Activated B cell treated with CpG ODN at 0.5 μM for 24 hours (primary cell): ENCODE measurements at places on chromosomes 13 and 19. TPM values are rescaled to one million over a fixed set of nuclear protein-coding genes. Genes with fewer than 3 reads are reported as not detected.
A peak's percentile ranks its signal among the peaks of the same experiment; 100 is the strongest.

MBD3L3 gene
- not detected in 2 replicates for total RNA-seq

CCNA1 gene
- 0.20 and 0.32 TPM in 2 replicates for total RNA-seq

SMIM17 gene
- not detected in 2 replicates for total RNA-seq

C19orf81 gene
- total RNA-seq: 0.69 TPM in 1 of 2 replicates, not detected in the other

CPB2 gene
- not detected in 2 replicates for total RNA-seq

ZNF443 gene
- total RNA-seq: 3.5 and 3.6 TPM in 2 replicates

TEX29 gene
- 0.35 and 0.54 TPM in 2 replicates for total RNA-seq

OR10H1 gene
- 0.05 TPM in 1 of 2 replicates, not detected in the other for total RNA-seq

GPC6 gene
- total RNA-seq: not detected in 2 replicates

SIAH3 gene
- total RNA-seq: not detected in 2 replicates

GRCh38 chr19:13012390-13012689 lies 17.1 kb downstream of the NFIX start:
- peaks cover 41% of the 10 kb centered on the region for H3K4me1 ChIP-seq
- no peaks in the 10 kb centered on the region for H3K36me3 ChIP-seq
- DNase-seq: no peak
- H3K27me3 ChIP-seq: peaks cover 60% of the 10 kb centered on the region
- no peak overlapping the region for H3K27ac ChIP-seq

- no peaks in the 10 kb centered on the region for H3K27me3 ChIP-seq
- H3K4me1 ChIP-seq: peaks cover 40% of the 10 kb centered on the region
- no peak overlapping the region for H3K4me3 ChIP-seq
- no peak overlapping the region for H3K27ac ChIP-seq
Measured at GRCh38 chr19:42276821-42277220, 7.8 kb downstream of the CIC start.

DNA sequence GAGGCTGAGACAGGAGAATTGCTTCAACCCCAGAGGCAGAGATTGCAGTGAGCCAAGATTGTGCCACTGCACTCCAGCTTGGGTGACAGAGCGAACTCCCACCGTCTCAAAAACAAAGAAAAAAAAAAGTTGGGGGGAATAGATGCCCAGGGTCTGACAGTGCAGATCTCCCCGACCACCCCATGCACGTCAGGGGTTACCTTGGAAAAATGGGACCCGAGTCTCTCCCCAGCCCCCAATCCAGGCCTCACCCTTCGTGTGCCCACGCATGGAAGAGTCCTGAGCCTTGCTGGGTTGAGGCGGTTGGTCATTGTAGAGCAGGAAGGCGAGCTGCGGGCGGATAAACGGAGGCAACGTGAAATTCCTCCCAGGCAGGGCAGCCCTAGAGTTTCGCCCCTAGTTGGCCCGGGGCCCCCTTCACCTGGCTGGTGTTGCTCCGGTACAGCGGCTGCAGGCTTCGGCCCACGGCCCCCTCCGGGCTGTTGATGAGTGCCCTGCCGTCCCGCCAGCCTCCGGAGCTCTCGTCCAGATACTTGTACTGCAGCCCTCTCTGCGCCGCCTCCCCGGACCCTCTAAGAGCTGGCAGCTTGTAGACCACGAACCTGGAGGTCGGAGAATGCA lies 588 bp downstream of the DNASE2 start:
- H3K27me3 ChIP-seq: no peaks in the 10 kb centered on the region
- no peak for DNase-seq
- peak overlapping the region; percentile 92 for H3K4me3 ChIP-seq
- peak overlapping the region; percentile 94 for H3K27ac ChIP-seq
- H3K4me1 ChIP-seq: peaks cover 34% of the 10 kb centered on the region

DNA sequence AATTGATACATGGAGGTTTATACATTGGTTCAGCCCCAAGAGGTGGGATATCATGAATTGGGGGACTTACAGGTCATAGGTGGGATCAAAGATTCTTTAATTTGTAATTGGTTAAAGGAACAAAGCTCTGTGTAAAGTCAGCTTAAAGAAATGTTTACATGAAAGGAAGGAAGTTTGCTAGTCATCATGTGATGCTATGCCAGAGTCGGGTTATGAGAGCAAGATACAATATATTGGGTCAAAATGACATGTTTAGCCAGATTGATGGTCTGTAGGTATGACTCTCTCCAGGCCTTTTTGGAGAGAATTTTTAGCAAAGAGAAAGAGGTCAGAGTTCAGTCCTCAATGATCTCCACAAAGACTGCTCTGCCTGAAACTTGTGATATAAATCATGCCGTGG lies 5.3 kb upstream of the CYSLTR2 start:
- no peak overlapping the region for H3K27ac ChIP-seq
- no peaks in the 10 kb centered on the region for H3K36me3 ChIP-seq
- peaks cover 16% of the 10 kb centered on the region for H3K27me3 ChIP-seq
- no peak overlapping the region for H3K4me3 ChIP-seq

- H3K27ac ChIP-seq: no peak overlapping the region
- peaks cover 28% of the 10 kb centered on the region for H3K36me3 ChIP-seq
- no peak overlapping the region for H3K4me3 ChIP-seq
- DNase-seq: no peak
- no peaks in the 10 kb centered on the region for H3K27me3 ChIP-seq
Measured at GRCh38 chr19:32458500-32459123, 53.0 kb downstream of the DPY19L3 start.

DNA sequence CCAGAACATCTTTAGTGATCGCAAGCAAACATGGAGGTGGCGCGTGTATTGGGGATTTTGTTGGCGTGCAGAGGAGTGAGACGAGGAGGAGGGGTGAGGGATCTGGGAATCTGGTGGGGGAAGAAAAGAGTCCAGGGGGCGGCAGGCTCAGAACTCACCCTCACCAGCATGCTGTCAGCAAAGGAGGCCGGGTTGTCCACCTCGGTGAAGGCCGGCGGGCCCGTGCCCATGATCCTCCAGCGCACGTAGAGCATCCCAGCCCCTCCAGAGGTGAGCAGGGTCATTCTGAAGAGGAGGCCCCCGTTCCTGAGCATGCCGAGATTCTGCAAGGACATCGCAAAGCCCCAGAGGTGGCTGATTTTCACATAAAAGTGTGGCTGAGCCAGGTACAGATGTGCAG lies 37.2 kb downstream of the TMTC4 start:
- H3K4me1 ChIP-seq: no peaks in the 10 kb centered on the region
- H3K27me3 ChIP-seq: no peaks in the 10 kb centered on the region
- peaks cover 68% of the 10 kb centered on the region for H3K36me3 ChIP-seq
- DNase-seq: no peak

- H3K27ac ChIP-seq: no peak overlapping the region
- no peaks in the 10 kb centered on the region for H3K36me3 ChIP-seq
- no peak for DNase-seq
- H3K27me3 ChIP-seq: no peaks in the 10 kb centered on the region
Measured at GRCh38 chr13:79668201-79668752, 187.3 kb downstream of the NDFIP2 start.

DNA sequence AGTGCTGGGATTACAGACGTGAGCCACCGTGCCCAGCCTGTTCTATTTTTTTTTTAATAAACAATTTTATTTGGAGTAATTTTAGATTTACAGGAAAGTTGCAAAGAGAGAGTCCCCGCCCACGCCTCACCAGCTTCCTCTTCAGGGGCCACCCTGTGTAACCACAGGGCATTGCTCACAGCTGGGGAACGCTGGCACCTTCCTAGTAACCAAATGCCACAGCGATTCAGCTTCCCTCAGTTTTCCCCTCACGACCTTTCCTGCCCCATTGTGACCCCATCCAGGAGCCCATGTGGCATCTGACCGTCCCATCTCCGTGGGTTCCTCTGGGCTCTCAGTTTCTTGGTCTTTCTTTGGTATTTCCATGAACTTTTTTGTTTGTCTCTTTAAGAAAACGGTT lies 83.9 kb downstream of the GNG7 start:
- H3K27me3 ChIP-seq: no peaks in the 10 kb centered on the region
- DNase-seq: peak; percentile 59
- H3K4me1 ChIP-seq: peaks cover 96% of the 10 kb centered on the region
- H3K27ac ChIP-seq: peak overlapping the region; percentile 94

- no peaks in the 10 kb centered on the region for H3K36me3 ChIP-seq
- H3K27me3 ChIP-seq: peaks cover 14% of the 10 kb centered on the region
- no peak overlapping the region for H3K4me3 ChIP-seq
- no peak for DNase-seq
Measured at GRCh38 chr19:11541238-11541637, 2.6 kb downstream of the CNN1 start.

DNA sequence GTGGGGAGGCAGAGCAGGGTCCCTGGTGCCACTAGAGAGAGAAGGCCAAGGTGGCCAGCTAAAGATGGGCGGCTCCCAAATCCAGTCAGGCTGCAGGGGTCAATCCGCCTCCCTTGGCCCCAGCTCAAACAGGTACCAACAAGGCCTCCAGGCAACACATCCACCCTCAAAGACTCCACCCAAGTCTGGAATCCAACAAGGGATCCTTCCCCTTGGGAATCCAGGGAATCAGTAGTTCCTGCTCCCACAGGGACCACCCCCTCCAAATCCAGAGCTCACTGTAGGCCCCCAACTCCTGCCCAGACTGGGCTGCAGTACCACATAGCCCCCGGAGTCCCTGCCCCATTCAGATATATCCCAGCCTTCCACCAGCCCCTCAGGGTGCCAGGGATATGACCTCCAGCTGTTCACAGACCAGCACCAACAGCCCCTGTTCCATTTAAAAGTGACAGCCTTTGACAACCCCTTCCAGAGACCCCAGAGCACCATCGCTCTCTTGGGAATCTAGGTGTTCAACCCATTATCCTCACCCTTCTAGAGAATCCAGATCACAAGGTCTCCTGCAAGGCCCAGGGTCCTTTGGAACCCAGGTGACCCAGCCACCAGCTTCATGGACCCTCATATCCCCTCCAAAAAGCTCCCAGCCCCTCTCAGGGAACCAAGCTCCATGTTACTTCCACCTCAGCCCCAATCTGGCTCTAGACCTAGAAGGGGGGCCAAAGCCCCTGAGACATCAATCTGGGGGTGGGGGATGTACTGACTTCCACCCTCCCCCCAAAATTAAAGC lies 3.2 kb downstream of the ERF start:
- DNase-seq: no peak
- H3K27ac ChIP-seq: peak overlapping the region; percentile 12
- peaks cover 5% of the 10 kb centered on the region for H3K27me3 ChIP-seq
- peaks cover 13% of the 10 kb centered on the region for H3K36me3 ChIP-seq
- H3K4me3 ChIP-seq: peak overlapping the region; percentile 80

DNA sequence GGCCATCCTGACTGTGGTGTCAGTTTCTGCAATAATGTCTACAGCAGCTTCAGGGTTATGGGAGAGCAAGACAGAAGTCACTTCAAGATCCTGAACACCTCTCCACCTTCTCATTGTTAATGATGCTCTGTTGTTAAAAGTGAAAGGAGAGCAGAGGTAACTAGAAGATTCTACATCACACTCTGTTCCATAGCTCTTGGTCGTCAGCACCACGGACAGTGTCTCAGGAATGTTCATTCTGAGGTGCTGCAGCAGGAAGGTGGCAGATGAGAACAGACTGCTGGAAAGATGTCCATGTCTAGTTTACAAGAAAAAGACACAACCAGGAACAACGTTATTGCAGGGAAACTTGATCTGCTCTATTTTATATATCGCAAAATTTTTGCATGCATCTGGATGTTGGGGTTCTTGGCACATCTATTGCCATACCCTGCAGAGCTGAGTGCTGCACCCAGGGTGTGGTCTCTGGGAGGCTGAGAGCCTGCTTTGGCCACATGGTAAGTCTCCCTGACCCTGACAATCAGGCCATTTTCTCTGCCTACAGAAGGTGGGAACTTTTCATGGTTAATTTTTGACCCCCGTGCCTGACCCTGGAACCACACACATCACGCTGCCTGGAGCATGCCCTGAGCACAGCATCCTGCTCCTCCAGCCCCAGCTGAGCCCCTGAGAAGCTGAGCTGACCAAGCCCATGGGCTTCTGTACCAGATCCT lies 12.7 kb downstream of the CEACAM21 start:
- DNase-seq: no peak
- no peak overlapping the region for H3K27ac ChIP-seq
- no peaks in the 10 kb centered on the region for H3K4me1 ChIP-seq
- no peak overlapping the region for H3K4me3 ChIP-seq

DNA sequence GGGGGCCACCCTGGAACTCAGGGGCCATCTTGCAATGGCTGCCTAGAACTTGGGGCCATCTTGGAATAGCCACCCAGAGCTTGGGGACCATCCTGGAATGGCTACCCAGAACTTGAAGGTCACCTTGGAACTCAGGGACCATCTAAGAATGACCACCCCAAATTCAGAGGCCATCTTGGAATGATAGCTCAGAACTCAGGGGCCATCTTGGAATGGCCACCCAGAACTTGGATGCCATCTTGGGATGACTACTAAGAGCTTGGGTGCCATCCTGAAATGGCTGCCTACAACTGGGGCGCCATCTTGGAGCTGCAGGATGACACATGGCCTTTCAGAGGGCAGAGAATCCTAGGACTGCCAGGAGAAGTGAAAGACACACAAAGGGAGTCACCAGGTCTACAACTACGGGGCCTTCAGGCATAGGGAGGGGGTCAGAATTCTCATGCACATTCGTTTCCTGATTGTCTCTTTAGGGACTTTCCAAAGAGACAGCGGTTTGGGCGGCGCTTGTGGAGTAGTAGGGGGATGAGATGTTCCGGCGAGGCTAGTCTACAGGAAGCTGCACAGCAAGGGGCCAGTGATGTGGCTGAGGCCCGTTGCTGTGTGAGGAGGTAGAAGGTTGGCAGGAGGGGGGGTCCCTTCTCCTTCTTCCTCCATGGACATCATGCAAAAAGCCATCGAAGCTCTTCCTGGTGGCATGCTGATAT lies 125.0 kb downstream of the IER2 start:
- no peak overlapping the region for H3K4me3 ChIP-seq
- peaks cover 16% of the 10 kb centered on the region for H3K4me1 ChIP-seq
- H3K27me3 ChIP-seq: peaks cover 5% of the 10 kb centered on the region
- H3K36me3 ChIP-seq: no peaks in the 10 kb centered on the region

- H3K27me3 ChIP-seq: peaks cover 13% of the 10 kb centered on the region
- H3K27ac ChIP-seq: no peak overlapping the region
- H3K36me3 ChIP-seq: no peaks in the 10 kb centered on the region
- H3K4me1 ChIP-seq: no peaks in the 10 kb centered on the region
- H3K4me3 ChIP-seq: no peak overlapping the region
Measured at GRCh38 chr13:31067416-31068118, 94.1 kb downstream of the HSPH1 start.

DNA sequence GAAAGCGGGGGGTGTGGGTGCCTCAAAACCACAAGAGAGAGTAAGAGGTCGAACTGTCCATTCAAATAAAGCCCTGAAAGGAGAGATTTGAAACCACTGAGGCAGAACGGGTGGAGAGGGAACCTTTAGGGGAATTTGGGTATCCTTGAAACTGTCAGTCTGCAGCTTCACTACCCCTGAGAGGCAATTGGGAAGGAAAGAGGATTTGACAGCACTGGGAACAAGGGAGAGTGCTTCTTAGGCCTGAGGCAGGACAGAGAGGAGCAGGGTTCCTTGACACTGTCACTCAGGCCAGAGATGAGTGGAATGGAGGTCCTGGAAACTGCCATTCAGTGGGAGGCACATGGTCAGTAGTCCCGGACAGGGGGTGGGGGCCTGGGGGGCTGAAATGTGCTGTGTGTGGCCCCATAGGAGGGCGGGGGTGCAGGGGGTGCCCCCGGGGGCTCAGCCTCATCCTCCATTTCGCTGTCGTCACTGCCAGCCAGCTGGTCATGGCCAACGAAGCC lies 5.0 kb downstream of the GFY start:
- no peak for DNase-seq
- no peaks in the 10 kb centered on the region for H3K36me3 ChIP-seq
- no peak overlapping the region for H3K4me3 ChIP-seq
- H3K27ac ChIP-seq: no peak overlapping the region
- H3K4me1 ChIP-seq: peaks cover 46% of the 10 kb centered on the region
- H3K27me3 ChIP-seq: peaks cover 74% of the 10 kb centered on the region

GRCh38 chr19:55927991-55928390 lies 4.1 kb downstream of the NLRP13 start:
- DNase-seq: no peak
- H3K4me3 ChIP-seq: no peak overlapping the region
- H3K27me3 ChIP-seq: peaks cover 2% of the 10 kb centered on the region
- no peaks in the 10 kb centered on the region for H3K4me1 ChIP-seq
- H3K27ac ChIP-seq: no peak overlapping the region
- H3K36me3 ChIP-seq: no peaks in the 10 kb centered on the region
